ENCODE measurements at places on chromosomes 2 and 18. TPM values are rescaled to one million over a fixed set of nuclear protein-coding genes. Genes with fewer than 3 reads are reported as not detected.

Gene BABAM2
- total RNA-seq = 28.0 TPM

GRCh38 chr18:59629894-59630293 is 67.3 kb downstream of the CCBE1 start:
- no peak for DNase-seq

DNA sequence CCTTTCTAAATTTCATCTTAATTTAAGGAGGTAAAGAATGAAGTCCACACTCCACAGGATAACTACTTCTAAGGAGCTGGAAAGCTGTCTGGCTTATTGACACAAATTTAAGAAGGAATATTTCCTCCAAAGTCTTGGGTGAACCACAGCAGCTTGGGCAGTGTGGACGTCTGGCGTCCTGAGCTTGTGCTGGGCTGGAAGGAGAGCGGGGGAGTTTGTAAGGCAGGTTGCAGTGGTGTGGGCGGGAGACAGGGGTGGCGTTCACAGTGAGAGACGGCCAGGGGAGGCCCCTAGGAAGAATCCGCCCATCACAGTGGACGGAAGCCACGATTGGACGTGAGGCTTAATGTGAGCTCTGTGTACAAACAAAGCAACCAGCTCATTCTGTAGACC is 25.7 kb downstream of the ADI1 start:
- no peak for DNase-seq

GRCh38 chr18:10412933-10413332 is 41.5 kb upstream of the APCDD1 start:
- no peak for DNase-seq

- DNase-seq = no peak
Measured at GRCh38 chr2:69380072-69380917, 6.7 kb downstream of the GFPT1 start.
